NCI-H226 (cell line): ENCODE measurements at places on chromosomes 7 and 10.

GRCh38 chr10:83539528-83540308 is 599.6 kb upstream of the GHITM start:
- DNase-seq: no peak

DNA sequence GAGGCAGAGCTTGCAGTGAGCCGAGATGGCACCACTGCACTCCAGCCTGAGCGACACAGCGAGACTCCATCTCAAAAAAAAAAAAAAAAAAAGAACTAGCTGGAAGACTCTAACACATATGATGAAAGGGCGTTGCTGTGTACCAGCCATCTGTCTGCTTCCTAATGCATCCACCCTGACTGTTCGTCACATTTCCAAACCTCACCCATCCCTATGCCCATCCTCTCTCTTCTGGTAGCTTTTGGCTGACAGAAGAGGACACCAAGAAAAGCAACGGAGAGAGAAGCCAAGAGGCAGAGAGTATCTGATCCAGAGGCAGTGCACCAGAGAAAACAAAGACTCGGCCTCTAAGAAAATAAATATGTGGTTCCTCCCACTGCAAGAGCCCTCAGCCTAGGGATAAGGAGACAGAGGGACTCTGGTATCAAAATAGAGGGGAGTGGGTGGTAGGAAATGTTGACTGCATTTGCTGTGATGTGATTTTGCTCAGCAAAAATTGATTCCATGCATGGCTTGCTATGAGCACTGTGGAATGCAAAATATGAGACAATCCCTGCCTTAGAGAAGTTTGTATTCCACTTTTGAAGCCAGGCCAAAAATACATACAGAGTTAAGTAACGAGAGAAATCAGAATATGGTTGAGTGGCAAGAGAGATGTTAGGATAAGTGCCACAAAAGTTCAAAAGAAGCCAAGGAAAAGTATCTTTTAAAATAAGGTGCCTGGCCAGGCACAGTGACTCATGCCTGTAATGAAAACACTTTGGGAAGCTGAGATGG is 100.8 kb upstream of the STK17A start:
- DNase-seq: peak; percentile 77

DNA sequence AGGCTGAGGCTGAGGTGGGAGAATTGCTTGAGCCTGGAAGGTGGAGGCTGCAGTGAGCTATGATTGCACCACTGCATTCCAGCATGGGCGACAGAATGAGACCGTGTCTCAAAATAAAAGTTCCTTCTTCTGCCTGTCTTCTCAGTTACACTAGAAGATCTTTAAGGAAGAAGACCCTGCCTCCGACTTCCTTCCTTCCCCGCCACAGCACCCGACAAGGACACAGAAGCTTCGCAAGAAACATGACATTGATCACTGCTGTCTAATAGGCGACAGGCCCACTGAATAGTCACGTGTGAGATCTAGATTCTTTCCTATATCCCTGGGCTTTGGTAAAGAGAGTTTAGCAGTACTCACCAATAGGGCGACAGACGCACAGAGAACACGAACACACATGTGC is 118.2 kb downstream of the PRPF18 start:
- DNase-seq: no peak

- no peak for DNase-seq
These were observed 11.2 kb downstream of the TRA2A start for GRCh38 chr7:23520582-23520981.

- DNase-seq: peak; percentile 12
These were observed 127.9 kb upstream of the STK17A start for GRCh38 chr7:43454936-43455518.

- DNase-seq: peak; percentile 67
These were observed 45.1 kb downstream of the CAMK1D start for GRCh38 chr10:12394241-12395033.

- DNase-seq: no peak
These were observed 35.6 kb downstream of the ACADSB start for GRCh38 chr10:123044391-123044790.

DNA sequence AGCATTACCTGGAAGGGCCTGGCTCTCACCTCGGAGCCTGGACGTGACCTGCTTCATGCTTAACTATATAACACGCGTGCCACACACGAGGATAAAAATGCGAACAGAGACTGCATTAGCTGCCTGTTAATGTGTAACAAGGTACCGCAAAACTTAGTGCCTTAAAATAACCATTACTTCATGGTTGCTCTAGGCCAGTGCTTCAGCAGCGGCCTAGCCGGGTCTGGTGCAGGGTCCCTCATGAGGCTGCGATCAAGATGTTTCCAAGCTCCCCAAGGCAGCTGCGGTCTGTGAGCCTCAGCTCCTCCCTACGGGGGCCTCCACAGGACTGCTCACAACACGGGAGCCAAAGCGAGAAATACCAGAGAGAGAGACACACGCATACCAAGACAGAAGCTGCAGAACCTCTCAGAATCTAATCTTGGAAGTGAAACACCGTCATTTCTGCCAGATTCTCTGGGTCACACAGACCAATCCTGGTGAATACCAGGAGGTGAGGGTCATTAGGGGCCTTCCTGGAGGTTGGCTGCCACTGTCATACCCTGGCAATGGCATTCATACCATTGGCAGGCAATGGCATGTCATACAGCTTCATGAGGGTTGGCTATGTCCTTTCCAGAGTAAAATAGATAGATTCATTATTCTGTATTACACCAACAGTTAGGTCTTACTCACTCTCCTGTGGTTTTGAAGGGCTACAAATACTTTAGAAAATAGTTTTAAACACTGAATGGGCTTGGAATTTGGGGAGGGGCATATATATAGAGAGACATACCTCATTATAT is 94.5 kb downstream of the HIPK2 start:
- DNase-seq: no peak

- DNase-seq: peak; percentile 73
These were observed 93.6 kb downstream of the CTNNA3 start for GRCh38 chr10:67602268-67602950.

DNA sequence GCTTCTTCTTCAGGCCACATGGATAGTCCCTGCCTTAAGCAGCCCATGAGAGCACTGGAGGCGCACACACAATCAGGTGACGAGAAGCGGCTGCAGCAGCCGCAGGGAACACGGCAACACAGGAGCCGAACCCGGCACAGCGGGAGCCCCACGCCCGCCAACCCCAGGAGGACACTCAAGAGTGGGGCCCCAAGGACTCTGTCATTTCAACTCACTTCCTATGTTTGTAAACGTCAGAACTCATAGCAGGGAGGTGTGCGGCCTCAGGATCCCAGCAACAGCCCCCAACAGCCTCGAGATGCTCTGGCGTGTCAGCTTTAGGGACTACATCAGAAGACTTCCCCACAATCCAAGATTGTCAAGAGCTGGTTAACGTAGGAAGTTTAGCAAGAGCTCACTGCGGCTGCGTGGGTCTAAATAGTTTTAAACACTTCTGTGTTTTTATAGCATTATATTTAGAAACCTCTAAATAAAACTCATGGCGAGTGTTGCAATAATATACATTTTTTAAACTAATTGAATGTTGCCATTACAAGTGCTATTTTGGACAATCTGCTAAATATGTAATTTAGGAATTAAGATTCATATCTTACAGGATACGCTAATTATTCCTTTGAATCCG is 123.4 kb downstream of the MAD1L1 start:
- DNase-seq: no peak

DNA sequence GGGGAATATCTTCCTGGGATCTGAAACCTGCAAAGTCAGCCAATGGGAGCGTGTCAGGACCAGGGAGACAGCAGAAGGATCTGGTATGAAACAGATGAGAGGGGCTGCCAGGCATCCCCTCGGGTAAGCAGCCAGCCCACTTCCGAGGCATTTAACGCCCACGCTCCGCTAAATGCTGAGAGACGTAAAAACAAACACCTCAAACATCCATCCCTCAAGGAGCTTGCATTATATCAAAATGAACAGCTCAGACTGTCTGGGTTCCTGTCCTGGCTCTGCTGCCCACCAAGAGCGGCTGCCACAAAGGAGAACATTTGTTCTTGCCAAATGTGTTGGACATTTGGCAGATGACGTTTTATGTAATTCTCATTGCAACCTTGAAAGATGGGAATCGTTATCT is 7.0 kb upstream of the SERPINE1 start:
- no peak for DNase-seq

GRCh38 chr10:52252307-52252706 is 61.8 kb upstream of the DKK1 start:
- DNase-seq: no peak

GRCh38 chr10:71339796-71340589 is 20.9 kb downstream of the SLC29A3 start:
- DNase-seq: peak; percentile 16

- DNase-seq: peak; percentile 19
These were observed 142.9 kb downstream of the NOC3L start for GRCh38 chr10:94219829-94220228.

DNA sequence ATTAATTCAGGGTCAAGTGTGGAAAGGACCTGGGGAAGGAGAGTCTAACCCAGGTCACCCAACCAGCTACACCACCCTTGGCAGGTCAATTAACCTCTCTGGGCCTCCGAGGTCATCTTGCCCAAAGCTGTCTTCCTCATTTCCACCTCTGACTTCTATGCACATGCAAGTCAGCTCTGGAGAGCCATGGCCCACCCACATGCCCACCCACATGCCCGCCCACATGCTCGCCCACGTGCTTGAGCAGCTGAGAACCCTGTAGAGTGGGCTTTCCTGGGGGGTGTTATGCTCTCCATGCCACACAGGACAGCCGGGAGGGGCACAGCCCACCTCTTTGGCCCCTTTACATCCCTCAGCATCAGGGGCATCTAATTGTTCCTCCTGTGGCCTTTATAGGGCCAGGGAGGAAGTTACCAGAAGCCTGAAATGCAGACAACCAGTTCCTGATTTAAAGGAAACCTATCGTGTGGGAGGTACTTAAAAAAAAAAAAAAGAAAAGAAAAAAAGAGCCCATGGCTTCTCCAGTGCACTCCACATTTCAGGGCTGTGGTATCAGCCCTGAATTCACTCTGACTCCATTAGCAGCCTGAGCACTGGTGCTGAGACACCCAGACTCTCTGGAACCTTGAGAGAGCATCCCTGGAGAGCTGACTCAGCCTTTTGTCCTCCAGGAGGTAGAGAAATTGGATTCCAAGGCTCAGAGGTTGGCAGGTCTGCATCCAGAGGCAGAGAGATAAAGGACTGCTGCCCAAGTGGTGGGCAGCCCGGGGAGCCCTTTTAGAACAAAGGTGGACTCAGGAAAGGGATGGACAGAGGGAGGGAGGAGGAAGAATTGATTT is 176.2 kb upstream of the ZMIZ1 start:
- DNase-seq: no peak

DNA sequence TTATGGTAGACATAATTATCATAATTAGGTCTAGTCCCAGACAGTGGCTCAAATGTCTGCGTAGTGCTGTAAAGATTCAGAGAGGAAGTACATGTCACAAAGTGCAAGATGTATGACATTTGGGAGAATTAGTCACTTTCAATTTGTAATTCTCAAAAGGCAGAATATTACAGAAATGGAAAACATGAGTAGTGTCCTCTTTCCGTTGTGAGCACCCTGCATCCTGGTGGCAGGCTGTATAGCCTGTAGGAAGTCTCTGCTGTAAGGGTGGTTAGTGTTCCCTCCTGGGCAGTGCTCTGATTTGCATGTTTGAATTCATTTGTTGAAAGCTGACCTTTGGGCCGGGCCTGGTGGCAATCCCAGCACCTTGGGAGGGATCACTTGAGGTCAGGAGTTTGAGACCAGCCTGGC is 17.0 kb downstream of the CDK14 start:
- DNase-seq: no peak

DNA sequence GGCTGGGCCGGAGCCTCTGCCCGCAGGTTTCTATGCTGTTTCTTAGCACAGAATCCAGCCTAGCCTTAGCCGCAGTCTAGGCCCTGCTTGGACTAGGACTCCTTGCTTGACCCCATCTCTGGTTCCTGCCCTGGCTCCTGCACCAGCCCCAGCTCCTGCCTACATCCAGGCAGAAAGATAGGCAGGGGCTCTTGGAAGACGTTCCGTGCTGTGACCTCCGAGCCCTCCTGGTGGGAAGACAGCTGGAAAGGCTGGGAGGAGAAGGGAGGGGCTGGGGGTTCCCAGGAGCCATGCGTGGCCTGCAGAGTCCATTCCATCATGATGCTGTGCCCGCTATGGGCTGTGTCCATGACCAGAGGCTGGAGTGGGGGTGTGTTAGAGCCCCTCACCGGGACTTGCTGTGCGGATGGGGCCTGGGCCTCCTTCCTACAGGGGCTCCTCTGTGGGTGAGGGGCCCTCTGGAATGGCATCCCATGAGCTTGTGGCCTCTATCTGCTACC is 26.2 kb downstream of the RAMP3 start:
- DNase-seq: no peak

DNA sequence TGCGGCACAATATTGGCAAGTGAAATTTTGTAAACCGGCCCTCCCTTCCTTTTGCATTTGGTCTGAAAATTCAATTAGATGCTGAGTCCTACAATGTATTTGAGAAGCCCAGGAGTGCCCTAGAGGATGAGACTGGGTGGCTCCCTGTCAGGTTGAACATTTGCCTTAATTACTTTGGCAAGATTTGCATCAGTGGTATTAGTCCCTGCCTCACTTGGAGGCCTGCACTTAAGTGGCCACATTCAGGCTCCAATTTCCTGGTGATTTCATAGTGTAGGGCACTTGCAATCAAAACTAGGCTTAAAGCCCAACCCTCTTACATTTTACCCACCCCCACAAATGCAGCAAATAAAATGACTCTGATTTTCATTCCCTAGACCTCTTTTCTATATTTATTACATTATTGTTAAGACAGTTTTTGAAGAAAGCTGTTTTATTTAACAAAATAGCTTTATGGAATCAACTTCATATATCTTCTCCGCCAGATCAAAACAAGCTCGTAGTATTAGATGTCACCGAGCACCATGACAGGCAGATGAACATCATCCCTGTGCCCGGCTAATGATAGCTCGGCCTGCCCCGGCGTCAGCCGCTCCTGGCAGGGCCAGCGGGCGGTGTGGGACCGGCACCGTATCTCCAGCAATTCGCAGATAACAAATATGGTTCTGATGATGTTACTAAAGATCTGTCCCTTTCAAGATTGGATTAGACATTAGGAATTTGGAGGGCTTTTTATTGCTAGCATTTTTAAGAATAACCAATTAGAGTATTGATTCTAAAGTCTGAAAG is 73.6 kb downstream of the EGFR start:
- DNase-seq: no peak

DNA sequence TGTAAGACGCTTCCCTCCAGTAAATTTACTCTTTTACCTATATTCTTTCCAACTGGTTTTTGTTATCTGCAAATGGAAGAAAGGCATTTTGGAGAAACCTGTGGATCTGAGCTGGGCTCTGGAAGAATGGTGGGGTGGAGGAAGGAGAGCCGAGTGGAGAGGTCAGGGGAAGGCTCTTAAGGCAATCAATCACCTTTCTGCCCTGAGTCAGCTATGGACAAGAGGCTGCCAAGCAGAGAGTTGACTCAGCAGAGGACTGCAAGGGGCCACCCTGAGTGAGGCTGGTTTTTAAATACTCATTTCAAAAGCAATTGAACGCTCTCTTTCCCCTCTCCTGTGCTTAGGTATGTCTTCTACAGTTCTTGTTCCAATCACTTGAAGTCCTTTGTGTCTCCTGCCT is 81.8 kb downstream of the SPAG6 start:
- DNase-seq: peak; percentile 84

GRCh38 chr10:569961-570627 is 119.4 kb downstream of the DIP2C start:
- DNase-seq: no peak

- DNase-seq: peak; percentile 90
These were observed 99.4 kb downstream of the MTPN start for GRCh38 chr7:135877805-135878204.
